ENCODE measurements at places on chromosomes 7 and 10.

- DNase-seq, result peak; percentile 9
Observed at GRCh38 chr10:36802490-36803153, 322.8 kb upstream of the ANKRD30A start.

DNA sequence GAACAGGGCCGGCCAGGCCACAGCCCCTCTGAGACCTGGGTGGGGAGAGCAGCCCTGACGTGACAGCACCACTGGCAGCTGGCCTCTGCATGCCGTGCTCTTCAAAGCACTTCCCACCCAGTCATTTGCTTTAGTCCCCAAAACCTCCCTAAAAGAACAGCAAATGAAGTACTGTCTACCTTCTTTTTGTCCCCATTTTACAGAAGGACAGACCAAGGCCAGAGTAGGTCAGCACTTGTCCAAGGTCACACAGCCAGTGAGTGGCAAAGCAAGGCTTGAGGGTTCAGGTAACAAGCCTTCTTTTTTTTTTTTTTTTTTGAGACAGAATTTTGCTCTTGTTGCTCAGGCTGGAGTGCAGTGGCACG, 15.1 kb downstream of the ATP6V1F start:
- no peak for DNase-seq

DNA sequence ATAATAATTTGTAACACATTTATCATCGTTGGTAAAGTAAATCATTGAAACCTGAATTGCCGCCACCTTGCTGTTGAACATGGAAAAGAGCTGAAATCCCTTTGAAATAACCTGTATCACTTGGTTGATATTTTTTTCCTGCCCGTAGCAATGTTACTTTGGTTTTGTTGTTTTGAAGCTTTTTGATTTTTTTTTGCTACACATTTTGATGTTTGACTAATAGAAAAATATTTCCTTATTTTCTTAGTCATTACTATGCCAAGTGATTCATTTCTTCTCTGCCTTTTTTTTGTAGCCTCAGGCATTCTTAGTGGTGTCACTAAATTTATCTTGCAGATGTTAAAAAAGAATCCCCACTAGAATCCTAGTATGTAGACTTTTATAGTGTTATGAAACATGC, 235.1 kb upstream of the MEOX2 start:
- no peak for DNase-seq

DNA sequence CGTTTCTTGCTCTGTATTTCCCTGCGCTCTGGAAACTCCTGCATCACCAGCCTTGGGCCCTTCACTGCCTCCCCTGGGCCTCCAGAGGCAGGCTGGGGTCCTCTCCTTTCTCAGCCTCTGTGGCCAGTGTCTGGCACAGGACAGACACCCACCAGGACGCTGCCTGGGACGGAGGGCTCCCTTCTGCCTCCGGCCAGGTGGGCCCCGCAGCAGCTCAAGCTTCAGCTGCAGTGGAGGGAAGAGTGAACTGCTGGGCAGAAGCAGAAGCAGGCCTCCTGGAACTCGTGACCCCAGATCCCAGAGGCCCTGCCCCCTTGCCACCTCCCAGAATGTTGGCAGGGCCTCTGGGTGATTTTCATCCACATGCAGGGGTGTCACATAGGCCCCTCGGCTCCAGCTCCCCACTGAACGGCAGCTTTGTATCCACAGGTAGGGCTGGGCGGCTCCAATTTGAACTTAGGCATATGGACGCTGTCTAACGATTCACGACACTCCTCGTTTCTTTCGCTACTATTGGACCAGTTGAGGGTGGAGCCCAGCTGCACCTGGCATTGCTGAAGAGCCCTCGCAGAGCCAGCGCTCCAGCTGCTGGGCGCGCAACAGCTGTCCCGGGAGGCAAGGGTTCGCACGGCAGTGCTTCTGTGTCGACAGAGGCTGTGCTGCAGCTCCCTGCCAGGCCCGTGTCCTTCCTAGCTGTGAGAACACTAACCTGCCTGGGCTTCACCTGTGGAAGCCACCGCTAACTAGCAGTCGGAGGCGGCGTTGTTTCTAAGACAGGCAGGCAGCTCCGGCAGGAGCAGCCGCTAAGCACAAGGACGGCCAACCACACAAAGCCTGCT, 18.4 kb upstream of the GPR146 start:
- no peak for DNase-seq
